ENCODE measurements at places on chromosomes 3 and 15.

DNA sequence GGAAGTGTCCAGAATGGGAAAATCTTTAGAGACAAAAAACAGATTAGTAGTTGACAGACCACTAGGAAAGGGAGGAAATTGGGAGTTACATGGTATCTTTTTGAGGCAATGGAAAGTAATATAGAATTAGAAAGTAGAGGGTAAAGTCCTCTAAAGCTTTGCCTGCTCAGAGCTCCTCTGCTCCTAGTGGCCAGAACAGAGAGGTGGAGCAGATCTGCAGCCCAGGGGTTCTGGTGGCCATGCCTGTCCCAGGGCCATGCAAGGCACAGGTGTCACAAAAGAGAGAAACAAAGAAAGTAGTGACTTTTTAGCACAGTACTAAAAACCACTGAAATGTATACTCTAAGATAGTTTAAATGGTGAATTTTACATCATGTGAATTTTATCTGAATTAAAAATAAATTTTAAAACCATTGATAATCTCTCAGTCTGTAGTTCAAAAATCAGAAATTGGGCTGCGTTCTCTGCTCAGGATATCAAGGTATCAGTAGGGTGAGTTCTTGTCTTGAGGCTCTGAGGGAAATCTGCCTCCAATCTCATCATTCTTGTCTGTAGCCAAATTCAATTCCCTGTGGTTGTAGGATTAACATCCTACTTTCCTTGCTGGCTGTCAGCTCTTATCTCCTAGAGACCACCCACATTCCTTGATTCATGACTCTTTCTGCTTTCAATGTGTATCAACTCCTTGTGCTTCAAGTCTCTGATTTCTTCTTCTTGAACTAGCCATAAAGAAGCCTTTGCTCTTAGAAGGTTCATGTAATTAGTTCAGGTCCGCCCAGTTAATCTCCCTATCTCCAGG lies 23.6 kb downstream of the PYGO1 start:
- no peak for DNase-seq

DNA sequence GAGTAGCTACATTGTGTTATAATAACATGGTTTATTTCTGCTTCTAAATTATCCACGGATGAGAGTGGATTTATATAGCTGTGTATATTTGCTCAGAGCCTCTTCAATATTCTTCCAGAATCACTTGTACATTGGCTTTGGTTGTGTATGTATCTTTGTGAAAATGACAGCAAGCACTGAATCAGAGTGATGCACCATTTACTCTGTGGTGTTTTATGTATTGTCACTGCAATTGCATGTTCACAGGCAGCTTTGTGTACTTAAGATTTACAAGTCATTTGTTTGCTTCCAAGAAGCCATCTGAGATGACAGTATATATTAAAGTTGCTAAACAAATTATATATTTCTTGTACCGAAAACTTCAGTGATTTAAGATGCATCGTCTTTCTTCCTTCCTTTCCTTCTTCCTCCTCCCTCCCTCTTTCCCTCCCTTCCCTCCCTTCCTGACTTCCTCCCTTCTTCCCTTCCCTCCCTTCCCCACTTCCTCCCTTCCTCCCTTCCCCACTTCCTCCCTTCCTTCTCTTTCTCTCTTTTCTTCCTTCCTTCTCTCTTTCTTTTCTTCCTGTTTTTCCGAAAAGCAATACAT lies 362.3 kb upstream of the GOLIM4 start:
- no peak for DNase-seq

- DNase-seq, result no peak
These were observed 32.1 kb downstream of the DCBLD2 start for GRCh38 chr3:98869391-98869790.

GRCh38 chr3:20935791-20936190 lies 749.8 kb upstream of the SGO1 start:
- DNase-seq, result no peak

DNA sequence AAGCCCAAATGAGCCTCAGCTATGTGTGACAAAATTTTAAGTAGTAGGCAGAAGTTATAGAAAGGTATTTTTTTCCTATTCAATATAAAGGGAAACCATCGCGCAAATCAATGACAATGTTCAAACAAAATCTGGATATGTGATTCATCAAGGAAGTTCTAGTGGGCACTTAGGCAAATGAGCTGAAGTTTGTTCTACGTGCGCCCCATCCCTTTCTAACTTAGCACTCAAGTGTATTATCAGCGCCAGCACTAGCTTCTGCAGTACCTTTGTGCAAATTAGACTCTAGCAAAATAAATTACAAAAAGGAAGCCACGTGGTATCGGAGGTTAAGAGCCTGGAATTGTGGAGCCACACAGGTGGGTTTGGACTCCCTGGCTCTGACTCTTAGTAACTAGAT lies 91.1 kb downstream of the TBL1XR1 start:
- DNase-seq, result no peak

GRCh38 chr3:111907151-111907550 lies 48.1 kb downstream of the PHLDB2 start:
- DNase-seq, result no peak

DNA sequence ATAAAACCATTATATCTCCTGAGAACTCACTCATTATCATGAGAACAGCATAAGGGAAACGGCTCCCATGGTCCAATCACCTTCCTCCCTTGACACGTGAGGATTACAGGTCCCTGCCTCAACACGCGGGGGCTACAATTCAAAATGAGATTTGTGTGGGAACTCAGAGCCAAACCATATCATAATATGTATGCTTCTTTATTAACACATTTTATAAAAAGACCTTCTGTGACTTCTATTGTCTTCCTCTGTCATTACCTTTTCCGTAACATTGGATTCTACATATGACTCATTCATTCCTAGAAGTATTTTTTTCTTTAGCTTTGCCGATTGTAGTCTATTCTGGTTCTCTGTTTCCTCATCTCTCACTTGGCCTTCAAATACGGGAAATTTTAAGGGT lies 267.2 kb upstream of the ROBO1 start:
- no peak for DNase-seq

DNA sequence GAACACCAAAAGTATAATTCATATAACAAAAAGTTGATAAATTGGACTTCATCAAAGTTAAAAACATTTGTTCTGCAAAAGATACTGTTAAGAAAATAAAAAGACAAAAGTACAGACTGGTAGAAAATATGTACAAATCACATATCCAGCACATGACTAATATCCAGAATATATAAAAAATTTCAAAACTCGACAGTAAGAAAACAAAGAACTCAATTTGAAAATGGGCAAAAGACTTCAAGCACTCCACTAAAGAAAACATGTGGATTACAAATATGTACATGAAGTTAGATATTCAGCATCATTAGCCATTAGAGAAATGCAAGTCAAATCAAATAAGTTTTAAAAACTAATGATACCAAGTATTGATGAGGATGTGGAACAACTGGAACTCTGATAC lies 6.7 kb downstream of the GK5 start:
- DNase-seq, result no peak

- no peak for DNase-seq
These were observed 7.2 kb downstream of the PLD1 start for GRCh38 chr3:171803044-171803443.

DNA sequence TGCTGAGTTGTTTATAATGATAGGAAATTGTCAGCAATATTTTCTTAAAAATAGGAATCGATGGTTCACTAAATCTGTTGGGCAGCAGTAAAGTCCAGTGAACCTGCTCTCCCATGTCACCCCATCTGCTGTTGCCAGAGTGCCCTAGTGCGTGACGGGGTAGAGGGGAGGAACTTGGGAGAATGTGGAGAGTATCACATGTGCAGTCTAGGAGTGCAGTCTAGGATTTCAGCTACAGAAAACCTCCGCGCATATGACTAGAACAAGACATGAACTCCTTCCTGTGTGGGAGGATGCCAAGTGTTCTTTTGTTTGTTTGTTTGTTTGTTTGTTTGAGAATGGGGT lies 74.6 kb upstream of the ACAD9 start:
- DNase-seq, result no peak

DNA sequence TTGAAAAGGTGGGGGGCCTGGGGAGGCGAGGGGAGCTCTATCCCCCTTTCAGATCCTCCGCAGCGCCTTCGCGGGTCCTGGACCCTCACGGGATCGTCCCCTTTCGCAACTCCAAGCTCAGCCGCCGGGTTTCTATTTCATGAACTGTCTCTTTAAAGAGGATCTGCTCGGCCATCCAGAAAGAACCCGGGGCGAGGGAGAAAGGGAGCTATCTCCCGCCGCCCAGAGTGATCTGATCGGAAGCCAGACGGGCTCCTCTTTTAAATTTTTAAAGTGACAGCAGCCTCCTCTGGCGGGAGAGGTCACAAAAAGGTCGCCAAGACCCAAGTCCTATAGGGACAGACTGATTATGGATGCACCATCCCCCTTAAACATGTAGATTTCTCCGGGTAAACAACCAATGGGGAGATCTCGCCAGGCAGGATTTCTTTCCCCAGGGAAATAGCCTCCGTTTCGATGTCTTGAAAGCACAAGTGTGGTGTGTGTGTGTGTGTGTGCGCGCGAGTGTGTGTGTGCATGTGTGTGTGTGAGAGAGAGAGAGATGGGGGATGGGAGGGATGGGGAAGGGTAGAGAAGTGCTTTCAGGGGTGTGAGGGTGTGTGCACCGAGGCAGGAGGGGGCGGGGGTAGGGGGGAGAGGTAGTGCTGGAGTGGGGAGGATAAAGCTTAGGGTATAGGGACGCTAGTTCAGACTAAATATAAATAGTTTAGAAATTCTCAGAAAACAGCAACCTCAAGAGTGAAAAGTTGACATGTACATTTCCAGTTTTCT lies 516.1 kb downstream of the MECOM start:
- no peak for DNase-seq

DNA sequence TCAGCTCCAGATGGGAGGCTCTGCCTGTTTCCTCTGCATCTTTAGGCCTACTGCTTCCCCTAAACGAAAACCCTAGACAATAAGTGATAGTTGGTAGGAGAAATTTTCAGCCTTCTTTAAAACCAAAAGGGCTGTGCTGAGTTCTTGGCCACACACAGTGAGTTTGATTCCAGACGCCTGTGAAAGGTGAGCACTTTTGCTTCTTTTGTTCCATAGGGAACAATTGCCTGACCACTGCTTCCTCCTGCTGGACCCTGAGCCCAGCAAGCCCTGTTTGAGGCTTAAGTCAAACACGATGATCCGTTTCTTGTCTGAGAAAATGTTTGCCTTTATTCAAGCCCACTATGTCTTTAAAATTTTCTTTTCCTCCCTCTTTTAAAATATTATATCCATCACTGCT lies 493.9 kb downstream of the ZIC1 start:
- DNase-seq, result no peak

DNA sequence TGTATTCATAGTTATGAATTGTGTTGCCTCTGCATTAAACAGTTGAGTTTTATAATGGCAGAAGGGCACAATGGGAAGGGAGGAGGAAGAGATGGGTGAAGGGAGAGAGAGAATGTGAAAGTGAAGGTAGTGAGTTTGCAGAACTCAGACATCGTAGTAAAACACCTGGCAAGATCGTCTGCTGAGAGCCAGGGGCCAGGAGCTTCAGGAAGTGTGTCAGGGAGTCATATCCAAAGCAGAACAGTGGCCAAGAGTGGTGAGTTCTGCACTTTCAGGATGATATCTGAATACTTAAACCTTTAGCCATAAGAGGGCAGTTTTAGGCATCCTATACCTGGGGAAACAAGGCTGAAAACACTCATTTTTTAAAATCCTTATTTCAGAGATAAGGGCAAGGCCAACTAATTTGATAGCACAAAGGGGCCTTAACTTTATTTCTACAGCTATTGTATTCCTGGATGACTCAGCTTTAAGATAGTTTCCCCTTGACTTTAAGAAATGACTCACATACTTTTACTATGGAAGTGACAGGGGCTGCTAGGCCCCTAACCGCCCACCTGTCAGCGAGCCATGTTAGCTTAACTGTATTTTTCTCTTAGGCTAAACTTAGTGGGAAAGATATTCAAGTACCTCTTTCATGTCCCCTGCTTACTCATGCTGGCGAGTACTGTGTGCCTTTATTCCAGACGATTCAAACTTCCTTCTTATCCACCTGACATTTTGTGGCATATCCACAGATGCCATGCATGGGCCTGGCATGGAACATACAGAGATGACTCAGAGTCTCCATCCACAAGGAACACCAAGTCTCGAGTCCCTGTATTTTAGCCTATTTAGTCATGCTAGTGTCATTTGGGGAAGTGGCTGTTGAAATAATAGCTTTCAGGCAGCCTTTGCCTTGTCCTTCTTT lies 53.9 kb downstream of the RLBP1 start:
- no peak for DNase-seq

DNA sequence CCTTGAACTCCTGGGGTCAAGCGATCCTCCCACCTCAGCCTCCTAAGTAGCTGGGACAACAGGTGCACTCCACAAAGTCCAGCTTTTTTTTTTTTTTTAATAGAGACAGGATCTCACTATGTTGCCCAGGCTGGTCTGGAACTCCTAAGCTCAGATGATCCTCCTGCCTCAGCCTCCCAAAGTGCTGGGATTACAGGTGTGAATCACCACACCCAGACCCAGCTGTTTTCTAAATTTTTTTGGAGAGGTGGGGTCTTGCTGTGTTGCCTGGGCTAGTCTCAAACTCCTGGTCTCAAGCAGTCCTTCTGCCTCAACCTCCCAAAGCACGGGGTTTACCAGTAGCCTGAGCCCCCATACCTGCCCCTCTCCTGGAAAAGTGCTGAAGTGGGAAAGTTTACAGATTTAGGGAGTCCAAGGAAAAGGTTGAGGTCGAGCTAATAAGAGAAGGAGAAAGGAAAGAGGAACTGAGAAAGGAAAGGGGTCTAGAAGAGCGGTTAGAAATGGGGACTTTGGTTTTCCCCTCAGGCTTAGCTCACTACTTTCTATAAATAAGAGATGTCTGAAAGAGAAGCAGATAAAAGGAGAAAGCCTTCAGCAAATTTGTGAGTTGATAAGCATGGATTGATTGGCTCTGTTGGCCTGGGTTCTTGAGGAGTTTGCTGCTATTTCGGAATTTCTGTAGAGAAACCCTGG lies 23.6 kb downstream of the UBE2E1 start:
- no peak for DNase-seq

Measured in CD4-positive, alpha-beta T cell treated with Interleukin-12 subunit alpha and Interleukin-12 subunit beta, for 1 hour (primary cell).